ENCODE measurements at places on chromosomes 7 and 10.

DNA sequence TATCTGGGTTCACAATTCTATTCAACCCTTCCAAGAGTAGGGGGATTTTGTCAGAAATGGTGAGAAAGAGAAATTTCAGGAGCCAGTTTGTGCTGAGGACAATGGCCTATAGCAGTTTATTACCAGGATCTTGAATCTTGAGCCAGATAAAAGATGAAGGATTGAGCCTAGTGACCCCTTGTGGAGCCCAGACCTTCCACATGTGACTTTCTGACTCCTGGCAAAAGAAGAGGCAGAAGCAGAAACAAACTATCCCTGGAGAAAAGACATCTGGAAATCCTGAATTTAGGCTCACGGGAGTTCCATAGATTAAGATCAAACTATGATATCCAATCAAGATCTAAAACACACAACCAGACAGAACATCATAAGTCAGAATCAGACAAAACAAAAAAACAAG lies 60.9 kb upstream of the CHRM2 start:
- no peak for DNase-seq

DNA sequence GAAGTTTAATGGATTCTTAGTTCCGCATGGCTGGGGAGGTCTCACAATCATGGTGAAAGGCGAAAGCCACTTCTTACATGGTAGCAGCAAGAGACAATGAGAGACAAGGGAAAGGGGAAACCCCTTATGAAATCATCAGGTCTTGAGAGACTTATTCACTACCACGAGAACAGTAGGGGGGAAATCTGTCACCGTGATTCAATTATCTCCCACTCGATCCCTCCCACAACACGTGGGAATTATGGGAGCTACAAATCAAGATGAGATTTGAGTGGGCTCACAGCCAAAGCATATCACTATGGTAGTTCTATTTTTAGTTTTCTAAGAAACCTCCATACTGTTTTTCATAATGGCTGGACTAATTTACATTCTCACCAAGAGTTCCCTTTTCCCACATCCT lies 36.7 kb downstream of the SPAM1 start:
- DNase-seq: no peak

GRCh38 chr7:105656922-105657521 lies 75.7 kb upstream of the EFCAB10 start:
- no peak for DNase-seq

DNA sequence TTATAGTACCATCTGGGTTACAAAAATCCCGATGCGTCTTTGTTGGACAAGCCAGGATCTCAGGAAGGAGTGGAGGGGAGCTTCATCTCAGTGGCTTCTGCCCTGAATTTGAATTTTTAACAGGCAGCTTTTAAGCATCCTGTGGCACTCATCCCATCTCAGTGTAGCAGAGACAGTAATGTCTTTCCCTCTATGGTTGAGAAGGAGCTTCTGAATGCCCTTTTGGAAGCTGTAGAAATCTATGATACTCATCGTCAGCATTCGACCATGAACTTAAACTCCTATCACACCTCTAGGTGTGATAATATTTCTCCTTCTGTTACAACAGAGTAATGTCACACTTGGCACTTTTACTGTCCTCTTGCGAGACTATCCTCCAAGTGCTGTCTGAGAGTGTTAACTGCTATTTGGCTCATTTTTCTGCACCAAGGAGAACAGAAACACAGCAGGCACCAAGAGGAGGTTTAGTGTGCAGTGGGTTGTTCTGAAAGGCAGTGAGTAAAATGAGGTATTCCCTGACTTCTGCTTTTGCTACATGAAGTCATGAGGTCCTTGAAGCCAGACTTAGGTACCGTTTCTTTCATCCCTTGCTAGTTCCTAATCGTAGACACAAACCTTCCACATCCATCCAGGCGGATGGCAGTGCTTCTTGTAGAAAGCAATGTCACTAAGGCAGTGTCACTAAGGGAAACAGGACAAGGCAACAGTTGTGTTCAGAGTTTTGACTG lies 177.4 kb downstream of the CELF2 start:
- no peak for DNase-seq

GRCh38 chr7:153381275-153382040 lies 621.9 kb downstream of the ACTR3B start:
- peak; percentile 49 for DNase-seq

DNA sequence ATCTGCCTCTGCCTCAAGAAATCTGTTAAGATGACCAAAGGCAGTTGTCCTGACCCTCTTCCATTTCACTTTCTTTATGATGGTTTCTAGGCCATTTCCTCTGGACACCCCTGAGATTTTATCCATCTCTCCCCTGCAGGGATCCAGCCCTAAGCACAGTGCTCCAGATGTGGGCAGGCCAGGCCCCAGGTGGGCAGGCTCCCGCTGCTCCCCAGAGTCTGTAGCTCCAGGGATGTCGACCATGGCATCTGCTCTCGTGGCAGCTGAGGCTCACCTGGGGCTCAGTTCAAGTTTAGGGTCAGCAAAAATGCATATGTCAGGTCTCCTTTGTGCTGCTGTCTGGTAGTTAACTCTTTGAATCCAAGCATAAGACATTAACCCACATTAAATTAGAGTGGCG lies 11.8 kb downstream of the CEP41 start:
- DNase-seq: no peak

DNA sequence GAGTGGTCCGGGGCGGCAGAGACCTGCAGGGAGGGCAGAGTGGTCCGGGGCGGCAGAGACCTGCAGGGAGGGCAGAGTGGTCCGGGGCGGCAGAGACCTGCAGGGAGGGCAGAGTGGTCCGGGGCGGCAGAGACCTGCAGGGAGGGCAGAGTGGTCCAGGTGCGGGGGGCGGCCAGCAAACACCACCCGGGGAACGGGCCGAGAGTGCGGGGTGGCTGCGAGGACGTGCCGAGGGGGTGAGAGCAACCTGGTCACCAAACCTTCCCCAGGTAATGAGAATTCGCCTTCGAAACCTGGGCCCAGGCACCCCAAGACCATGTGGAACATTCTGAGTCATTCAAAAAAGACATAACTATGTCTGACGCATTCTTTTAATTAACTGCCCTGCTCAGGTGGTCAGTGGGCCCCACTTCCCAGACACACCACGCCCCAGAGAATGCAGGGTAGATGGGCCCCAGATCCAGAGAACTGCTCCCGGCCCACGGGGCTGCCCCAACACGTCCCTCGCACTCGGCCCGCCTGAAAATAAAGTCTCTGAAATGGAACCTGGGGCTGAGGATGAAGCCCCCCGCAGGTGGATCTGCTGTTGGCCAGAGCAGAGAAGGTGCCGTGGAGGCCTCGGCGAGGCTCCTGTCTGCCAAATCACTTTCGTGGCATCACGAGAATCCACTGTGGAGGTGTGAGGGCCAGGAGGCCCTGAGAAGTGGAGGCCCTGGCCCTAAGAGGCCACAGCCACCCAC lies 12.5 kb upstream of the GPR146 start:
- DNase-seq: no peak

DNA sequence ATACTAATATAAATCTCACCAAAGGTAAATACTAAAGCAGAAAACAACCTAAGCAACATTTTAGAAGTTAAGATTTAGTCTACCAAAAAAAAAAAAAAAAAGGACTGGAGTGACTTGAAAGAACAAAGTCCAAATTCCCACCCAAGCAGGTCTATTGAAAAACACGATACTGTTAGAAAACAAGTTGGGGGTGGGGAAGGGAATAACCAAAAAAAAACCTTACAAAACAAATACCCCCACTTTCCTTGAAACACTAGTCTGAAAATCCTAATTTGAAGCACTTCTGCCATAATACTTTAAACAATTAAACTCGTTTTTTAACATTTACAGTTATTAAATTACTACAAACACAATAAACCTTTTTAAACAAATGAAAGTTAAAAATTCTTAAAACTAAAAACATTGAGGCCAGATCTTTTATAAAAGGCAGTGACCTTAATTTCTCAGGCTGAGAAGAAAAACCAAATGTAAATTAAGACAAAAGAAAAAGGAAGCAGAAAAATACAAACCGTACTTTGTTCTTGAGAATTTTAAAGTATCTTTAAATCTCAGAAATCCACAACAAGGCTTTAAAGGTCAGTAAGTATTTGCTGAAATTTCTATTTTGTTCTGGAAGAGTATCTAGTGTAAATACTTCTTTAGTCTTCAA lies 135.1 kb downstream of the NRBF2 start:
- DNase-seq: no peak

DNA sequence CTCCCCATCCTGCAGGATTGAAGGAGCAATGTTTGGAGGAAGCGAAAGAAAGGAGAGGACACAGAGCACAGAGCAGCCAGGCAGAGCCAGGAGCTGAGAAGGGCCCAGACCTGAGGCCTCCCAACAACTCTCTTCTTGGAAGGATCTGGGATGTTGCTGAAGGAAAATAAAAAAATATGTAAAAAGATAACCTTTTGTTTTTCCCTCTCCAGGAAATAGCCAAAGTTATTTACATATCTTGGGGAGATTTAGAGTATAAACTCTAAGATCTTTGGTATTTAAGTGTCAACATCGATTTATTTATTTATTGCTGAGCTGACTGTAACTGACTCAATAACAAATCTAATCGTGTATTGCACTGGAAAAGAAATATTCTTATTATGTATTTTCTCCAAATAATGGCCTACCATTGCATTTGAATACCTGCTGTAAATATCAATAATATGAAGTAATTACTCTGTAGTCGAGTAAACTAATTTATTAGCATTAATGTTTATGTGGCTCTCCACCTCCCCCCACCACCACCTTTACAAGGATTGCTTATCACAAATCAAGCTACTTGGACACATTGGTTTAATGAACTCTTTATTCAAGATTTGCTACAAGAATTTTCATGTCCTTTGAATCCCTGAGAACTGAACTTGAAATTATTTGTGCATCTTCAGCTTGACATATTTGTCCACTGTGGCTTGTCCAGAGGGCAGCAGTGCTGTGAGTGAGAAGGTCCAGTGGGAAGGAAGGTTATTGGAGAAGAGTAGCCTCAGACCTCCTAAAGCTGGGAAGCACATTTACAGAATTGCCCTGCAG lies 1.8 kb upstream of the HOXA11 start:
- DNase-seq: no peak

- DNase-seq: no peak
Measured at GRCh38 chr10:36118314-36118713, 476.2 kb upstream of the FZD8 start.

GRCh38 chr10:75932921-75933320 lies 501.5 kb downstream of the LRMDA start:
- DNase-seq: no peak

GRCh38 chr7:70779321-70779720 lies 352.6 kb upstream of the GALNT17 start:
- DNase-seq: no peak

DNA sequence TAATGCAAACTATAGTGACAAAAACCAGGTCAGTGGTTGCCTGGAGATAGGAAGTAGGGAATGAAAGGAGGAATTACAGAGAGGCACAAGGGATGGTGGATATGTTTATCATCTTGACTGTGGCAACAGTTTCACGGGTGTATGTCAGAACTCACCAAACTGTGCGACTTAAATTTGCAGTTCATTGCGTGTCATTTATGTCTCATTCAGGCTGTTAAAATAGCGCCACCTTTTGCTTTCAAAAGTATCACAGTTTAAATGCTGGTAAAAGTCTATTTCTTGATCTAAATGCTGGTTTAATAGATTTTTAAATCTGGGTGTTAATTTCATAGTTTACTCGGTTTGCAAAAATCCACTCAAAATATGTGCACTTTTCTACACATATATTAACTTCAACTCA lies 51.0 kb downstream of the PTTG1IP2 start:
- DNase-seq: no peak

GRCh38 chr7:1665549-1666316 lies 4.3 kb upstream of the ELFN1 start:
- DNase-seq: no peak

- DNase-seq: no peak
Measured at GRCh38 chr7:139054101-139054500, 18.3 kb upstream of the ZC3HAV1L start.

DNA sequence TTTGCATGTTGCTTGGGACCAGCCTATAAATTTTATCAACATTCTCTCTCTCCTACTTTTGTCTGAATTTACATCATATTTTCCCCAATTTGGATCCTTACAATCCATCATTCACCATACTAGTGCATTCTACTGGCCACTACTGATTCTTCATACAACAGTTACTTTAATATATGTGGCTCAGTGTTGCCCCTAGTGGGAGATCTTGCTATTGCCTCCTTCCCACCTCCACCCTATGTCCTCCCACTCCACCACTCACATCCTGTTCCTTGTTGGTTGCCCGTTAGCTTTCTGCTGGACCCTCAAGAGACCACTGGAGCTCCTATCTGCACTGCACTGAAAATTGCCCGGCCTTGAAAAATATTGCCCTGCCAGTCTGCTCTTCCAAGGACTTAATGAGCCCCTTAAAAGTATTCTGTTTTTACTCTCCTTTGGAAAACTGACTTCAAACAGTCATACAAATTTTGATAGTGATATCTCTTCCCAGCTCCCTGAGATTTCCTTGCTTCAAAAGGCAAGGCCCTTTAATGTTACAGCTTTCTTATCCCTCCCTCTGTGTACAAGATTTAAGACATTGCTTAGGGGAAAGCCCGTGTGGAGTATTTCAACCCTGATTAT lies 243.2 kb upstream of the TMEM229A start:
- DNase-seq: no peak

- DNase-seq: no peak
Measured at GRCh38 chr7:158781974-158782664, 47.2 kb downstream of the ESYT2 start.

Data from posterior cingulate gyrus (tissue), 11 donors.